ENCODE measurements at places on chromosomes 16 and 17.

DNA sequence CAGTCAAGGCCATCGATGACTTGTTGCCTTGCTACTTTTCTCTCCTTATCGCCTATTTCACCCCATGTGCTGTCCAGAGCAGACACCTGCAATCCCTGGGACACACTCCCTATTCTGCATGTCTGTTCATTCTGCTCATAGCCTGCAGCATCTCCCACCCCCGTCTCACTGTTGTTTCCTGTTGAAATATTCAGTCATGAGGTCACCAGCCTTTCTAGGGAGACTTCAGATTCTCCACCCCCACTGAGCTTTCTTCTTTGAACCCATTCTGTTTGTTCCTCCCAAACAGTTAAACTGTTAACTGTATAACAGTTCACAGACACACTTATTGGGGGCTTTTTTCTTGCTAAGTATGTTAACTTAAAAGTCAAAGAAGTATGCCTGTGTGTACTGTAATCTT, 94.4 kb downstream of the AATF start:
- DNase-seq: no peak

DNA sequence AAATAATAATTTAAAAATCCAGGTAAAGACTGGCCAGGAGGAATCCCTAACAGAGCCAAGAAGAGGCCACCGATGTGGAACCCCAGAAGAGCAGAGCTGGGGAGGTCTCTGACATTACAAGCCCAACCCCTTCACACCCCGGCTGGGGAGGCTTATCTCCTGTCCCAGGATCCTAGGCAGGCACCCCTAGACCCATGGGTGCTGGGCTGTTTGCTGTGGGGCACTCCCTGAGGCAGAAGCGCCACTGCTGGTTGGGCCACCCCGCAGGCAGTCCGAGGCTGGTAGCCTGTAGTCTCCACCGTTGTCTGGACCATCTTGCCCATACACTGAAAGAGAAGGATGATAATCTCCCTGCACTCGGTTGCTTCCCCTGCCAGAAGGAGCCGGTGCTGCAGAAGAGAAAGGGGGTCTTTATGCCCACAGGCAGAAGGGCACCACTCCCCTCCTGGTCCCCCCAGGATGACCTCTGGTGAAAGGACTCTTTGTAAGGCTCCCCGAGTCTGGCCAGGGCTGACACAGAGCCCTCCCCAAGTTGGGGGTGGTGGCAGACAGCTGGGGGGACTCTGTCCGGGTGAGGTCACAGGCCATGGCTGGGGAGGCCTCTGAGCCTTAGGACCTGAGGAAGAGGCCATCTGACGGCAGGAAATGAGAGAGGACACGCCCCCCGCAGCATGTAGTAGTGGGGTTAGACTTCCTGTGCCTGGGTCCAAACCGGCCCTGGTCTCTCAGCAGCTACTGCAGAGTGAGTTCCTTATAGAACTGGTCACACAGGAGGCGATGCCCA, 34.2 kb downstream of the CFAP20 start:
- DNase-seq: no peak

- DNase-seq: no peak
Measured at GRCh38 chr16:3180445-3180878, 7.5 kb upstream of the OR1F1 start.

DNA sequence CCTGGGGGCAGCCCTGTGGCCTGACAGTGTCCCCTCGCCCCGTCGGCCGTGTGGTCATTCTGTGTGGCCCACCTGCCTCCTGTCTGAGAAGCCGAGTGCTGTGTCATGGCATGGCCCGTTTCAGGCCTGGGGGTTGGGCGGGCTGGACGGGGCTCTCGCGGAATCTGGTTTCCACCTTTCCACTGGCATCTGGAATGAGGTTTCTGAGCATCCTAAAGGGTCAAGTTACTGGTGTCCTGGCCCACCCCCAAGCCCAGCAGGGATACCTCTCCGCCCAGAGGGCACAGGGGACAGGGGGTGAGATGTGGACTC, 7.8 kb downstream of the DBNDD1 start:
- DNase-seq: no peak

DNA sequence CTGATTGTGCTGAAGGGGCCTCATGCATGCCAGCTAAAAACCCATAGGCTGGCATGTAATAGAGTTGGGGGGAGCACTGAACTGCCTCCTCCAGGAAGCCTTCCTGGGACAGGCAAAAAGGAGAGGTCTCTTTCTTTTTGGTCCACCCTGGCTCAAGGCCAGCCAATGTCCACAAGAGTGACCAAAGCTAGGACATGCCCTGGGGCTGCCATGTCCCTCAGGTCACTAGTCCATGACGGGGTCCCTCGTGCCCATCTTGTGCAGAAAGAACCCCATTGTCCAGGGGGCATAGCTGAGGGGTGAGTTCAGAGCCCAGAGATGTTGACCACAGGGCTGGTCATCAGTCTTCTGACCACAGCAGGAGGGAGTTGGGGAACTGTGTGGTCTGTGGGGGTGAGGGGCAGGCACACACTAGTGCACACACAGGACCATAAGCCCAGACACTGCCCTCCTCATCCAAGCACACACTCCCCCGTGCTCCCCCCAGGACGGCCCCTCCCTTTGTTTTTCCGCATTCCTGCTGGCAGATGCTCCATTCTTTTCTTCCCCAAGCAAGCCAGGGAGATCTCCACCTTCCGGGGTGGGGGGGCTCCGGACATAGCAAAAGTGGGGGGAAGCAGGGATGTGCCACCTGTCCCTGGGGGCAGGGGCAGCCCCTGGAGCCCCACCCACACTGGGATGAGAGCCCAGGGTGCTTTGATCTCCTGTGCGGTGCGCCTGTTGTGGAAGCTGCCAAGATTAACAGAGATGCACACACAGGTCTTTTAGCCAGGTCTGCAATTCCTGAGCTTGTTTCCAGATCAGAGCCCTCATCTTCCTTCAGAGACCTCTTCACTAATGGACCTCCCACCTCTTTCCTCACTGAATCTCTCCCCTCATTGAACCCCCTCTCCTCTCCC, 25.2 kb upstream of the PHB1 start:
- DNase-seq: no peak

DNA sequence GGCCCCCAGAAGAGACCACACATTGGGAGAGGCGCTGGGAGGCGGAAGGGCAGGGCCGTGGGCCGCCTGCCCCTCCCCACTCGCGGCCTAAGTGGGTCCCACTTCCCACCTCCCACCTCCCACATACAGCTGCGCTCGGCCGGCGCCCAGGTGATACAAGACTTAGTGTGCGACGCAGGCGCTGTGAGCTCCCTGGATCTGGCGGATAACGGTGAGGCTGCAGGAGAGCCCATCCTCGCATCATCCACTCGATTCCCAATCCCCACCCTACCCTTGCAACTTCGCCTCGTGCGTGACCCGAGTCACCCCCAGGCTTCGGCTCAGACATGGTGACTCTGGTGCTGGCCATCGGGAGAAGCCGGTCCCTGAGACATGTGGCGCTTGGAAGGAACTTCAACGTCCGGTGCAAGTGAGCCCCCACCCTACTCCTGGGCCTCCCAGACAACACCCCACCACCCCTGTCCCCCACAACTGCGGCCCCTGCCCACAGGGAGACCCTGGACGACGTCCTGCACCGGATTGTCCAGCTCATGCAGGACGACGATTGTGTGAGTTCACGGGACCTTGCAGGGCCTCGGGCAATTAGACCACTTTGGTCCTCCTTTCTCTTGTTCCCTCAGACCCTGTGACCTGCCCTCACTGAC, 3.9 kb downstream of the CARMIL2 start:
- DNase-seq: no peak

GRCh38 chr16:81410643-81411293, 33.8 kb upstream of the CMIP start:
- no peak for DNase-seq

- DNase-seq: no peak
Measured at GRCh38 chr17:11909348-11909747, 87.9 kb downstream of the ZNF18 start.

DNA sequence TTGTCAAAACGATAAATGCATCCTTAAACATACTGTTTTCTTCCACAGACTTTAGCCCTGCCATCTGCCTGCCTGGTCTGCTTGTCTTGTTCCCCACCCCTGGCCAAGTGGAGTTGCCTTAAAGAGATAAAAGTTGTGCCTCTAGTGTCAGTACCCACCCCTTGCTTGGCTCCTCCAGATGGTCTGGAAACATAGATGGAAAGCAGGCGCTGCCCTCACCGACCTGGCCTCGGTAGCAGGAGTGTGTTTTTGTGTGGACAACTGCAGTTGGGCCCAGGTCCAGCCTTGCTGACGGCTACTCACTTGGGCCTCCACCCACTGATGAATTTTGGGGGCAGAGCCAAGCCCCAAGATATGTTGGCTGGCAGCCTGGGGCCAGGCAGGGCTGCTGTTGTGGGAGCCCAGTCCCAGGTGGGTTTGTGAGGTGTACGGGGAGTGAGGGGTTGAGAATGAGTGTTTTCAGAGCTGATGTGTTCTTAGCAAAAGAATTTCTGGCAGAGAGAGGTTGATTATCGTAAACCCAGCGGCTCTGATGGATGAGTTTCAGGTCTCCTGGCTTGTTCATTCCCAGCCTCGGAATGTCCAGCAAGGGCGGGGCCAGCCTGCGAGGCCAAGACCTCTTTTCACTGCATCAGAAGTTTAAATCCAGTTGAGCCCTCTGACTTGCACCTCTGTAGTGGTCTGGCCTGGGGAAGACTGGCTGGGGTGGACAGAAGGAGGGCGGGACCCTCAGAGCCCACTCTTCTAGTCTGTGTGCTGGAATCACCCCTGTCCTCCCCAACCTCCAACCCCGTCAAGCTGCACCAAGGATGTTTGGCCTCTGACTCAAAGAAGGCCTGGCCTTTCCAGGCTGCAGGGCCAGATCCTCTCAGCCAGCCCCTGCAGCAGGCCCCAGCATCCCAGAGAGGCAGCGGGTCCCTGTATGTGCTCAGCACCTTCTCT, 179.7 kb downstream of the RAB11FIP4 start:
- DNase-seq: no peak

- no peak for DNase-seq
Measured at GRCh38 chr16:51538707-51539498, 387.8 kb upstream of the SALL1 start.

DNA sequence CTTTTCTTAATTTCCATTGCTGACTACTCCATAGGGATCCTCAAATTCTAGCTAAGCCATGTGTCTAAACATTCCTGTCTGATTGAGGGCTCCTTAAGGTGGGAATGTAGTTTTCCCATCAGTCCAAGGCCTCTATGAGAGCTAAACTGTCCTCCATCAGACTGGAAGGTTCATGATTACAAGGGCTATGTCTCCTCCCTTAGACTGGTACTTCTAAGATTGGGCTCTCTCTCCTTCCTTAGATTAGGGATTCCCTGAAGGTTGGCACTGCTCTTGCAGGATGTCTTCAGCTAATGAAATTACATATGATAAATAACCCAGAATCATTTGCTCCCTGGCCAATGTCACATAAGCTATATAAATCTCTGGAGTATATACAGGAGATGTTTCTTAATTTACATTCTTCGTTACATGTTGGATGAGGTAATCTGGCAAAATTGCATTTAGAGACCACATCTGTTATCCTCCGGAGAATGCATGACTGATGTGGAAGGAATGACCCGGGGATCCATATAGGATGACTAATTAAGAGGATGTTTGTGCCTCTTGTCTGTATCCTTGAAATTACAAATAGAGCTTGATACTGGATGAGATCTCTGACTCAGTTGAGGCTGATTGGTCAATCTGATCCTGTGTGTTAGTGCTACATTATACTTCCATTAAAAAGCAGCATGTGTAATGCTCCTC, 14.2 kb downstream of the B4GALNT2 start:
- no peak for DNase-seq

DNA sequence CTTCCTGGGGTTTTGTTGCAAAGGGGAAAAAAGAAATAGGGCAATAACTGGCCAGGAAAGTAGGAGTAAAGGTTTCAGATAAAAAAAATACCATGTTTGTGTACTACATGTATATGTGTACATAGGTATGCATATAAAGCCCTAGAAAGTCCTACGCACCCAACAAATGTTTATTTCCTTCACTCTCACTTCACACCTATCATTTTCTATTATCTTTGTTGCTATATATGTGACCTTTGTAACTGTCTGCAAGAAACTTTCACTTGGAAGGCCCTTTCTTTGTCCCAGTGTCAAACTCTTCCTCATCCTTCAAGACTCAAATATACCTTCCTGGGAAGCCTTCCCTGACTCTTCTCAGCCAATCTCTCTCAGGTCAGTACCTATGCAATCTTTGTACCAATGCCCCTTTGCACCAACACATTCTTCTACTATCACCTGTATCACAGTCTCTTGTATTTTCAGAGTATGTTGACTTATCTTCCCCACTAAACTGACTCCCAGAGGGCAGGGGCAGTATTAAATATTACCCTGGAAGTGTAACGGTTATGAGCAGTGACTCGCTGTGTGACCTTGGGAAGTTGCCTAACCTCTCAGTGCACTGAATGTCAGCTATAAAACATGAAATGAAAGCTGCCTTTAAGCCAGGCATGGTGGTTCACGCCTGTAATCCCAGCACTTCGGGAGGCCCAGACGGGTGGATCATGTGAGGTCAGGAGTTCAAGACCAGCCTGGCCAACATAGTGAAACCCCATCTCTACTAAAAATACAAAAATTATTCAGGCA, 6.5 kb downstream of the XPO6 start:
- DNase-seq: no peak

DNA sequence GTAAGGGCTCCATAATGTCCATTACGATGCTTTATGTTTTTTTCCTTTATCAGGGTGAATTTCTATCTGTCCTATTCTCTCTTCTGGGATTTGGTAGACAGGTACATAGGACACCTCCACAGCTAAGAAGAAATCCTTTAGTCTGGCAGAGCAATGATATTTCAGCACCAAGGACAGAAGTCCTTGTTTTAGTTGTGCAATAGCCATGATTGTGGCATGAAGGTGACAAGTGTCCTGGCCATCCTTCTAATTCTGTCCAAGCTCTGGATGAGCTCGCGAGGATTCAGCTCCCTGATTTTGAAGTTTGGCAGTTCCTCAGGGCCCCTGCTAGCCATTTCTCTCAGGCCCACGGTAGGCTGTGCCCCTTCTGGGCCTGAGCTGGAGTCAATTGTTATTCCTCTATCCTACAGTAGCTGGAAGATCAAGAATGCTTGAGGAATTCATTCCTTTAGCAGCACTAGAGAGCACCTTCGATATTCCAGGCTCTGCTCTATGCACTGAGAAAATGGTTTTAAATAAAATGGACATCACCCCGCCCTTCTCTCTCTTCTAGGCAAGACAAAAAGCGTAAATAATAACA, 320.8 kb downstream of the XYLT1 start:
- no peak for DNase-seq

GRCh38 chr17:9120471-9120870, 99.2 kb downstream of the NTN1 start:
- no peak for DNase-seq
